Hematopoietic multipotent progenitor cell treated with erythropoietin and hydrocortisone succinate and interleukin-3 and kit ligand, for 17 days (in vitro differentiated cells): ENCODE measurements at places on chromosomes 16 and 17.

DNA sequence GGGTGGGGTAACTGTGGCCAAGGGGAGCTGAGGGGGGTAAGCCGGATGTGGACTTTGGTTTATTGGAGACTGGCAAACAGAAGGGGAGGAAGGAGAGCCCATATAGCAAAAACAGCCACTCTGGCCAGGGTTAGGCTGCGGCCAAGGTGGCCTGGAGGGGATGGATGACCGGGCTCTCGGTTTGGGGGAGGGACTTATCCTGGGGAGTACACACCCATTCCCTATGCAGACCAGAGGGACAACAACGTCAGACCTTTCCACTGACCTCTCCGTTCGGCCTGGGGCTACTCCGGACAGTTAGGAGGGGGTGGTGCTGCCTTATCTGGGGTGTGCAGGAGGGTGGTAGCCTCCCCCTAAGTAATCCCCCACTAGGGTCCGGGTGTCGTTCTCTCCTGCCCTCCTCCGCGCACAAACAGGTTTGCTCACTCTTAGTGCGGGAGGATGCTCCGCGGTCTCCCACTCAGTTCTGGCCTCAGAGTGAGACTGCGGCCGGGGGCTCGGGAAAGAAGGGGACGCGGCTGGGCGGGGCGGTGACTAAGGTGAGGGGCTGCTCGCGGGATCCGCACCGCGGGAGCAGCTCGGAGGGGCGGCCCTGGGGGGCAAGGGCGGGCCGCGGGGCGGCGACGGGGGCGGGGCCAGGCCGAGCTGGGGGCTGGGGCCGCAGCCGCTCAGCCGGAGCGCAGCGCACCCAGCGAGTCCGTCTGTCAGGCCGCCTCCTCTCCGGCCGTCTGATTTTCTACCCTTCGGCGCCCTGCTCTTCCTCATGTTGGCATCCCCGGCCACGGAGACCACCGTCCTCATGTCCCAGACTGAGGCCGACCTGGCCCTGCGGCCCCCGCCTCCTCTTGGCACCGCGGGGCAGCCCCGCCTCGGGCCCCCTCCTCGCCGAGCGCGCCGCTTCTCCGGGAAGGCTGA lies at the start of gene WNK4:
TSS of gene WNK4 (plus strand) at position 675 of the 915 bp plus-strand sequence. CDS start at position 764, 89 bp downstream.
- no peak for DNase-seq

- no peak for DNase-seq
These were observed 46.9 kb downstream of the TK2 start for GRCh38 chr16:66503030-66503429.

DNA sequence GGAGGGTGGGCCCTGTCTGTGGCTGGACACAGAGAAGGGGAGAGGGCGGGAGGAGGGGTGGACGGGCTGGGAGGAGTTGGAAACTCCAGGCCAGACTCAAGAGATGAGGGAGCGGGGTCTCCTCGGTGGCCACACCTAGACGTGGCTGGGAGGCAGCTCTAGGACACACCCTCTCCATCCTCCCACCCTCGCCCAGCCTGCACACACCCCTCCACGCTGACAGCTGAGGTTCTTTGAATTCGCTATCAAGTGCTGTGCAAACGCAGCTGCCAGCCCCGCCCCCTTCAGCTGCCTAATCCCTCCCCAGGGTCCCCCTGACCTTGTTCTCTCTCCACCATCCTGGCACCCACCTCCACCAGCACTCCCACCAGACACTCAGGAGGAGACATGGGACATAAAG lies 48.7 kb downstream of the DNAH17 start:
- no peak for DNase-seq

- DNase-seq, result no peak
These were observed 152.3 kb downstream of the PCTP start for GRCh38 chr17:55903028-55903690.

GRCh38 chr17:6259899-6260298 lies 175.0 kb downstream of the AIPL1 start:
- DNase-seq, result no peak

- peak; percentile 65 for DNase-seq
These were observed 43.8 kb upstream of the DHX40 start for GRCh38 chr17:59521465-59522126.

DNA sequence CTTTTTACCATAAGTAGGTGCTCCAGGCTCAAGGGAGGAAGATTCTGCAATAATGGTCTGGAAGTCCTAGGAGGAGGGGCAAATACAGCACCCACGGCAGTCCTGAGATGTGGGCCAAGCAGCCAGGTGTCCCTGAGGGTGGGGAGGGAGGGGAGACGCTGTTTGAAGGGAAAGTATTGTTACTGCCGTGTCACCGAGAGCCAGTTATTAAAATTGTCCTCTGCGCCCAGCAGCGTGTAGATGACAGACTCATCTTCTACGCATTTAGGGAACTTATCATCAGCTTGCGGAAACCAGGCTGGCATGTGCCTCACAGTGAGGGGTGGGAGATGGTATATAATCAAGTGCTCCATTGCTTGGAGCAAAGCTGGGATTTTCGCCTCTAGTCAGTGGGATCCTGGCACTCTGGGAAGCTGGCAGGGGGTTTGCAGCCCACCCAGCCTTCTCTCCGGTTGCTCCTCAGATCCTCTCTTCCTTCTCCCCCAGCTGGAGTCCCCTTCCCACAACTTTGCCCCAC lies 104.6 kb downstream of the OR1D5 start:
- DNase-seq, result no peak

DNA sequence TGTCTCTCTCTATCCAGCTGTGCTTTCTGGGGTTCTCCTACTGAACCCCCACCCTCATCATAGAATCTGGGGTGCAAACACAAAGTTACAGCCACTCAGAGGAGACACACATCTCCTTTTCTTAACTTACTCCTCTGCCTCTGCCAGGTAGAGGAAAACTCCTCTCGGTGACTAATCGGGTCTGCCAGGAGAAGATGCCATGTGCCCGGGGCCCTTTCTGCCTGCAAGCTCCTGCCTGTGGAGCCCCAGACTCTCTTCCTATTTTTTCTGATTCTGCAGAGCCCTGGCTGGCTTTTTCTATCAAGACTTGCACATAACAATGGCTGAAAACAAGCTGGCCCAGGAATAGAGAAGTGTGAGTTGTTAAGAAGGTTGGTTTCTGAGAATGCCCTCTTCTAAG lies 10.4 kb downstream of the SLC6A4 start:
- DNase-seq, result no peak

GRCh38 chr17:66431910-66432309 lies 129.5 kb downstream of the PRKCA start:
- no peak for DNase-seq

DNA sequence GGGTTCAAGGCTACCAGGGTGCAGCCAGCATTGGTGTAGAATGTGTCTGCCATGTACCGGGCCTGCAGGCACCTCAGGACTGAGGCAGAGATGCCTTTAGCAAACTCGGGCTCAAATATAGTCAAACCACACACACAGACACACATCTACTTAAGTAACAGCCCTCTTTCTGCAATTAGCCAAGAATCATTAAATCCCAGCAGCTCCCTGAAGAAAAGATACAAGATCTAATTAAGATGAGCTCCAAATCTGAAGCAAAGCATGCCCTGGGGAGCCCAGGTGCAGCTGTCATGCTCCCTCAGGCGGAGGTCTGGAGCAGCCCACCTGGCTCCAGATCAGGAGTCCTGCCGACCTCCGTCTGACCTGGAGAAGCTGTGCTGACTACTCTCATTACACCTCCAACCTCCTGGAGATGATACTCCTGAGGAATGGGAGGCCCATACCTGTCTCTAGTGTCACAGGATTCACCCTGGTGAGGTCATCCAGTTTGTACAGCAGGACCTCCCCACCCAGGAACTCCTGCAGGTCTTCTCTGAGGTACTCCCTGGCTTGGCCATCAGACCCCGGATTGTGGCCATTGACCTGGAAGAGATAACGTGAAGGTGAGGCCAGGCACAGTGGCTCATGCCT lies 6.9 kb downstream of the MYO19 start:
- DNase-seq, result no peak

DNA sequence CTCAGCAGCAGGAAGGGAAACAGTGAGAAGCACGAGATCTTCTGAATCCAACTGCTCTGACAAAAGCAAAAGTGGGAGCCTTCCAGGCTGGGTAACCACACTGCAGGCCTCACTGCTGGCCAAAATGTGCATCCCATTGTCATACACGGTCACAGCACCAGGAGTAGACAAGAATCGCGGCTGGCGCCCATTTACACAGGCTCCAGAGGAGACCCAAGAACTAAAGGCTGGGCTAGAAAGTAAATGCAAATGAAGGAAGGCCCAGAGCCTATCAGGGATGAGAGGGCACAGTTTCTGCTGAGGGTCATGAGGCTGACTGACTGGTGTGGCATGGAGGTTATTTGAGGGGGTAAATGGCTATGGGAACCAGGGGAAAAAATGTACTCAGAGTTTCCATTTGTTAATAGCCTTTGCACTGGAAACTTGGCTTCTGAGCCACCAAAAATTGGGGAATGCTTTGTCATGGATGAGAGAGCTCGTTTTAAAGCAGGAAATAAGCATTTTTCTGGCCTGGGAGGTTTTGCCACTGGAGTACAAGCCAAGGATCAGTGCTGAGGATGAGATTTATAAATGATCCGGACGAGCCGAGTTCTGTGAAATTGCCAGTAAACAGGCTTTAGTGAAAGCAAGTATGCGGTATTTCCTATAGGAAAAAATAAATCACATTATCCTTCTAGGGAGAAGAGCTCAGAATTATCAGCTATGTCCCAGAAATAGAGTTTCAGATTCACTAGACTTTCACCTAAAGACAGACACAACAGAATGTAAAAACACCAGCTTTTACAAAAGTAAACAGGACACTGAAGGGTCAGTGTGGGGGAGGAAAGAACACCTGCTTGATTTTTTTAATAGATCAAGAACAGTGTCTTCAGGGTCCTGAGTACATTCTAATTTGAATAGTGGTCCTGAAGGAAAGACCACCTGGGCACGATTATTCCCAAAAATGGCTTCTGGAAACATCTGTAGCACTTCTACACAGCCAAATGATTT lies 66.9 kb upstream of the GSG1L start:
- DNase-seq, result no peak

DNA sequence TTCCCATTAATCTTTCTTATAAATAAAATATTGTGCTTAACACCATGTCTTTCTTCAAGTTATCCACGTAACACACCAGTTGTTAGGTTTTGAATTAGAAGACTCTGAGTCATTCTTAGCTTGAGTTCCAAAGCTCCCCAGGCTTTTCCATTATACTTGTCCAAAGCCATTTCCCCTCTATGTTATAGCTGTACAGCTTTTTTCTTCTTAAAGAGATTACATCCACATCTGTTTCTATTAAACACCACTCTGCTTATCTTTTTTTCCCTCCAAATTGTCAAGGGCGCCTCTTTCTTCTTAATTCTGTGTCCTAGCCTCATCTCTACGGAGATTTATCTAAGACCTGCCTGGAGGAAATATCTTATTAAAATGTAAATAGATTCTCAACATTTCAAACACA lies 139.4 kb upstream of the CPHXL start:
- no peak for DNase-seq

- DNase-seq, result peak; percentile 47
These were observed 43.4 kb upstream of the ICAM2 start for GRCh38 chr17:64063766-64064224.
